Stimulated activated CD4-positive, alpha-beta T cell treated with anti-CD3 and anti-CD28 coated beads, Interleukin-12 subunit alpha, Interleukin-12 subunit beta, amount 100 ng/mL, for 4 hours (primary cell): ENCODE measurements at places on chromosomes 4 and X.
A peak's percentile ranks its signal among the peaks of the same experiment; 100 is the strongest.

GRCh38 chr4:158826882-158827281 is 58.1 kb downstream of the FNIP2 start:
- no peak for DNase-seq

DNA sequence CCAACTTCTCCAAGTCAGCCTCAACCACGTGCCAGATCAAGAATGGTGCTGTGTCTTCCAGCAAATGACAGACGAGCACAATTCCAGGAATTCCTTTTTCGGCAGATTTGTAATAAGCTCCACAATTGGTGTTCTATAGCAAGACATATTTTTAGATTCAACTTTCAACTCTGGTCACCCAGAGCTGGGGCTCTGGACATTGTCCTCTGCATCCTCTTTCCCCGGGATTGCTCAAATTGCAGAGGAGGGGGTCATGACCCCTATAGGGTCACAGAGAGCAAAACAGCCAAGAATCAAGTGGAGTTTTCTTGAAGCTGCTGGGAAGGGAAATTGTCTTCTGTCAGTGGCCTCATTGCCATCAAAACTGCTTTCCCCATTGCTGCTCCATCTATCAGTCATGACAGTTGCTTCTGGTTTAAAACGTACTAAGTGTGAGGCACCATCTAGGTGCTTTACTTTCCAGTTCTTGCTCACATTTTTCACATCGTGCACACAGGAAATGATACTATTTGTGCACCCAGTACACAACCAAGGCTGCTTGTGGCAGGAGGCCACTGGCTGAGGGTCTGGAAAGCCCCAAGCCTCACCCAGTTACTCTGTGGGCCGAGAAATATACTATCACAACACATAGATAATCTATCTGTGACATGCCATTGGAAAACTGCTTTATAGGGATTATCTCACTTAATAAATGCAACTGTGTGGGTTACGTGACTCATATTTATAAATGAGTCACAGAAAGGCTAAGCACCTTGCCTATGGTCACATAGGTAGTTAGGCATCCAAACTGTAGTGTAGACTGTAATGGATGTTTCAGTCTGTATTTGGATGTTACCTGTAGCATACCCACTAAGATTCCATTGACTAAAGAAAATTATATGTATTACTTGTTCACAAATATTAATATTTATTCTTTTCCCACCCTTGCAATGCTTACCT is 91.7 kb upstream of the PHOX2B start:
- DNase-seq = no peak

- DNase-seq = no peak
Measured at GRCh38 chr4:24472161-24472510, 112.2 kb downstream of the DHX15 start.

- DNase-seq = no peak
Measured at GRCh38 chr4:2689114-2689513, 67.0 kb downstream of the TNIP2 start.

- no peak for DNase-seq
Measured at GRCh38 chr4:184439856-184440594, 34.3 kb downstream of the IRF2 start.

DNA sequence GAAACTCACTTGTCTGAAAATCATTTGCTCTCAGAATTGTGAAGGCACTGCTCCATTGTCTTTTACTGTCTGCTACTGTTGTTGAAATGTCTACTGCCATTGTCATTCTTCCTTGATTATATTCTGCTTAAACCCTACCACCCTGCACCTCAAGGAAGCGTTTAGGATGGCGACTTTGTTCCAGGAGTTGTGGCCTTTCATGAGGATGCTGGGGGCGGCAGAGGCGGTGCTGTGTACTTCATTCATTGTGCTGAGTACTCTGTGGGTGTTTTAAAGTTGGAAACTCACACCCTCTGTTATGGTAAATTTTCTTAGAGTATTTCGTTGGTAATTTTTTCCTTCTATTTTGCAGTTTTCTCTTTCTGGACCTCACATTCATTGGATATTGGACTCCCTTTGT is 258.9 kb downstream of the TENM3 start:
- DNase-seq = no peak

- DNase-seq = no peak
Measured at GRCh38 chrX:63735882-63736281, 49.1 kb downstream of the ARHGEF9 start.

GRCh38 chr4:108426493-108426892 is 193.9 kb upstream of the RPL34 start:
- no peak for DNase-seq

- no peak for DNase-seq
Measured at GRCh38 chr4:151690164-151690870, 70.5 kb downstream of the GATB start.

GRCh38 chr4:25405453-25405852 is 28.4 kb downstream of the ANAPC4 start:
- no peak for DNase-seq

- no peak for DNase-seq
Measured at GRCh38 chrX:22542641-22543040, 269.9 kb downstream of the CBLL2 start.

DNA sequence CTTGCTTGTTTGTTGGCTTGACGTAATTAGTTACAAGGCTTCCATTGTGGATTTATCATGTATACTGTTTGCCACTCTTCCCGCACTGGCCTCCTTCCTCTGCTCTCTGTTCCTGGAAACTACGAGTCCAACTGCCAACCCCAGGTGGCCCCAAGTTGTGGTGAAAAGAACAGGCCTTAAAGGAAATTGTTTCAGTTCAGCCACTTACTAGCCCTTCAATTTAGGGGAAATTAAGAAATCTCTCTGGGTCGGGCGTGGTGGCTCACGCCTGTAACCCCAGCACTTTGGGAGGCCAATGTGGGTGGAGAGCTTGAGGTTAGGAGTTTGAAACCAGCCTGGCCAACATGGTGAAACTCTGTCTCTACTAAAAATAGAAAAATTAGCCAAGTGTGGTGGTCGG is 28.0 kb downstream of the RBM47 start:
- no peak for DNase-seq

GRCh38 chr4:87497159-87497558 is 32.0 kb downstream of the SPARCL1 start:
- peak; percentile 4 for DNase-seq

- DNase-seq = no peak
Measured at GRCh38 chr4:76055421-76055820, 19.1 kb upstream of the ART3 start.

DNA sequence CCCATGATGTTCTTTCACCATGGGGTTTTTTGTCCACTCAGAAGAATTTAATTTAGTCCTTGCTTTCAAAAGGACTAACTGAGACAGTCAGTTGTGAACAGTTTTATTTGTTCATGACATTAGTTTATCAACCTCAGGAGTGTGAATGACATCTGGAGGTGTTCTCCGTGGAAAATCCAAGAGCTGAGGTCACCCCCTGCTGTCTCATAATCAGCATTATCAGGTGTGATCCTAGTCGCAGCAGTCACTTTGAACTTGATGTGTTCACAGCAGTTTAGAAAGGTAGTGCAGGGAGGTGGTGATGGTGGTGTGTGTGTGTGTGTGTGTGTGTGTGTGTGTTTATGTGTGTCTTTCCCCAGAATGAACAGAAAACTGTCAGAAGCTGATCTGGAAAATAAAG is 1760.8 kb upstream of the PCDH10 start:
- DNase-seq = no peak

DNA sequence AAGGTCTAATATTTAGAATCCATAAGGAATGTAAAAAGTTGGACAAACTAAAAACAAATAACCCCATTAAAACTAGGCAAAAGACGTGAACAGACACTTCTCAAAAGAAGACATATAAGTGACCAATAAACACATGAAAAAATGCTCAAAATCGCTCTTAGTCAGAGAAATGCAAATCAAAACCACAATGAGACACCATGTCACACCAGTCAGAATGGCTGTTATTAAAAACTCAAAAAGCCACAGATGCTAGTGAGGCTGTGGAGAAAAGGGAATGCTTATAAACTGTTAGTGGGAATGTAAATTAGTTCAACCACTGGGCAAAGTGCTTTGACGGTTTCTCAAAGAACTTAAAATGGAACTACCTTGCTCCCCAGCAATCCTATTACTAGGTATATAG is 674.3 kb upstream of the MAGEB2 start:
- no peak for DNase-seq

DNA sequence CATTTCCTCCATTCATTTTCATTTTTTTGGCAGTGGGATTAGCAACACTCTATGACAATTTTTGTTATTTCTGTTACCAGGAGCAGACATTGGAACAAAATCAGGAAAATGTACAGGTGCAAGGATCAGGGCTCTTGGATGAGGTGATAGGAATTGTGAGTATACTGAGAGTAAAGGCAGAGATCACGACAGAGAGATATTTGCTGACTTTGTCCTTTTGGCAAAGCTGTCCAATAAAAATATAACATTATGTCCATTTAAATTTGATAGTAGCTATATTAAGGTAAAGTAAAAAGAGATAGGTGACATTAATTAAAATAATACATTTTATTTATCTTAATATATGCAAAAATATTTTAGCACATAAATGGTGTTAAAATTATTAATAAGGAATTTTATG is 373.1 kb upstream of the GNPDA2 start:
- DNase-seq = no peak

DNA sequence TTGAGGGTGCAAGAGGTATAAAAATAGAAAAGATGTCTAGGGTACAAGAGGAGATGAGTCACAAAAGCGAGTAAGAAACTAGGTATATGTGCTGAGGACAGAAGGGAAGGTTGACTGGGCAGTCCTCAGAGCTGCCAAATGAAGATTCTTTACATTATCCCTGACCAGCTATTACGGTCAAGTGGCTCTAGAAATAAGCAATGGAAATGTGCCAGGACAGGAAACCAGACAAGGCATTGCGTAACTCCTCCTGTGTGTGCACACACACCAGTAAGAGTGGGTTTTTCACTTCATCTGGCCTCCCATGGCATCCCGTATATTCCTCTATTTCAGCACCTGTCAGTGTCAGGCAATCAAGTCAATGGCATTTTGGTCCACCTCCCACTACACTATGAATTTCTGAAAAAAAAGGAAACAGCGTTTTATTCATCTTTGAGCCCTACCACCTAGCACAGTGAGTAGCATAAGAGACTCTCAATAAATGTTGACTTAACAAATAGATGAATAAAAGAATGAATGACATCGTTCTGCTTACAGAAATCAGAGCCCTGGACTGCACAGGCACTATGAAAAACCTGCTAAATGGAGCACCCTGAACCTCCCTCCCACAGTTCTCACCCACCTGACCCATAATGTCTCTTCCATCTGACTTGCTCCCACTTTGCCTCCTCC is 62.6 kb upstream of the KLF3 start:
- DNase-seq = no peak

DNA sequence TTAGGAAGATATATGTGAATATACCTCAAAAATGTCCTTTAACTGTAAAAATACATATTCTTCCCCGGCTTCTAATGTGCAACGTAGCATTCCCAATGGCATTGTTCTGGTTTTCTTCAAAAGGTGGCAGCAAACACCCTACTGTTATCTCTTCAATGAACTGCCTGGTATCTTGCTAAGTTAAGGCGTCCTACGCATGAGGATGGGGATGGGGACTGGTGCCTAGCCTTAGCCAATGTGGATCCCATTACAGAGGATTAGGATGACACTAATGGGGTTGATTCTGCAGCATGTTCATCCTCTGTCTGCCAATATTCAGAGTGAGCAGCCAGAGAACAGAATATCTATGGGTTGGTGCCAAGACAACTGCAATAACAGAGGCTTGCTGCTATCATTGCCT is 334.9 kb upstream of the ADGRL3 start:
- no peak for DNase-seq

GRCh38 chr4:107622006-107622405 is 98.0 kb downstream of the PAPSS1 start:
- no peak for DNase-seq

GRCh38 chr4:151744614-151745013 is 16.2 kb downstream of the GATB start:
- DNase-seq = no peak

DNA sequence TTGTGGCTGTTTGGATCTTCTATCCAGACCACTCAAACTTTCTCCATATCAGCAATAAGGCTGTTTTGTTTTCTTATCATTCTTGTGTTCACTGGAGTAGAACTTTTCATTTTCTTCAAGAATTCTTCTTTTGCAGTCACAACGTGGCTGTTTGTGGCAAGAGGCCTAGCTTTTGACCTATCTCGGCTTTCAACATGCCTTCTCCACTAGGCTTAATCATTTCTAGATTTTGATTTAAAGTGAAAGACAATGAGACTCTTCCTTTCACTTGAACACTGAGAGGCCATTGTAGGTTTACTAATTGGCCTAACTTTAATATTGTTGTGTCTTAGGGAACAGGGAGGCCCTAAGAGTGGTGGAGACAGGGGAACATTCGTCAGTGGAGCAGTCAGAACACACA is 19.1 kb downstream of the FGF2 start:
- DNase-seq = no peak

- DNase-seq = no peak
Measured at GRCh38 chr4:169485086-169485485, 127.3 kb downstream of the NEK1 start.

- peak; percentile 1 for DNase-seq
Measured at GRCh38 chrX:151488677-151489076, 74.8 kb upstream of the PASD1 start.

GRCh38 chrX:101931136-101931487 is 715 bp downstream of the ZMAT1 start:
- DNase-seq = no peak

DNA sequence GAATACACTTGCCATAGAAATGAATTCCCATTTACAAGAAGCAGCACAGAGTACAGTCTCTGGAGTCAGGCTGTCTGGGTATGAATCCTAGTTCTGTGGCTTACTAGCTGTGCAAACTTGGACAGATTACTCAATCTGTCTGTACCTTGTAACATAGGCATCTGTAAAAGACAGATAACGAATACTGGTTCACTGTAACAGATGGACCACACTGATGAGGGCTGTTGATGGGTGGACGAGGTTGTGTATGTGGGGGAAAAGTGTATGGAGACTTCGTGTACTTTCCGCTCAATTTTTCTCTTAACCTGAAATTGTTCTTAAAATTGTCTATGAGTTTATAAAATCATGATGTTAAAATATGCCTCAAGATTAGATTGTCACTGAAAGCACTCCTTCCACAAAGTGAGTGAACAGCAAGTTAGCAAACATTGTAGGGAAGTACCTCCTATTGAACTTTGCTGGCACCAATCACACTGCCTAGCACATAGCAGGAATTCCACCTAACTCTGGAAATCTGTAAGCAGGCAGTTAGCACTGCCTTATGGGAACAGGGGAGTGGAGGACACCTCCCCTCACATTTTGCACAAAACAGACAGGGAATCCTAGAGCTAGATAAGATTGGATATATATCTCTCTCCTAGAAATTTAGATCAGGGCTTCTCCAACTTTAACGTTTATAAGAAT is 6.5 kb upstream of the EXOSC9 start:
- no peak for DNase-seq

GRCh38 chrX:72368796-72369195 is 63.1 kb upstream of the CITED1 start:
- no peak for DNase-seq

DNA sequence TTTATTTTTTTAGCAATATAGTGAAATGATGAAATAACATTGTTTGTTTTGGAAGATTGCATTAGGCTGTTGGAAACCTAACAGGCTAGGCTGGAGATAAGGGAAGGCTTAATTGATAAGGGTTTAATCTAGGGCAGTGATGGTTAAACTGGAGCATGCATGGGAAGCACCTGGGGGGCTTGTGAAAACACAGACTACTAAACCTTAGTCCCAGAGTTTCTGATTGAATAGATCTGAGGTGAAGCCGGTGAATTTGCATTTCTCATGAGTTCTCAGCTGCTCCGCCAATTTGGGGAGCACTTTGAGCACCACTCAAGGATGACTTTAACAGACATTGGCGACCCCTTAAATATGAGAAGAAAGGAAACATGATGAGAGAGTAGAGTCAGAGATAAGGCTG is 11.5 kb downstream of the STK26 start:
- no peak for DNase-seq

GRCh38 chr4:90127223-90127705 is at the start of gene CCSER1:
Gene CCSER1 (plus strand): TSS chr4:90127394.
- peak; percentile 31 for DNase-seq
